Activated T-helper 1 cell treated with anti-CD3 and anti-CD28 coated beads, Interleukin-2, amount 50 U/mL, for 16 hours (primary cell): ENCODE measurements at places on chromosomes 13 and 19.
A peak's percentile ranks its signal among the peaks of the same experiment; 100 is the strongest.

GRCh38 chr13:27000686-27001085 lies 170.9 kb downstream of the USP12 start:
- DNase-seq, result no peak

- DNase-seq, result no peak
Observed at GRCh38 chr19:3818466-3818865, 32.3 kb upstream of the MATK start.

DNA sequence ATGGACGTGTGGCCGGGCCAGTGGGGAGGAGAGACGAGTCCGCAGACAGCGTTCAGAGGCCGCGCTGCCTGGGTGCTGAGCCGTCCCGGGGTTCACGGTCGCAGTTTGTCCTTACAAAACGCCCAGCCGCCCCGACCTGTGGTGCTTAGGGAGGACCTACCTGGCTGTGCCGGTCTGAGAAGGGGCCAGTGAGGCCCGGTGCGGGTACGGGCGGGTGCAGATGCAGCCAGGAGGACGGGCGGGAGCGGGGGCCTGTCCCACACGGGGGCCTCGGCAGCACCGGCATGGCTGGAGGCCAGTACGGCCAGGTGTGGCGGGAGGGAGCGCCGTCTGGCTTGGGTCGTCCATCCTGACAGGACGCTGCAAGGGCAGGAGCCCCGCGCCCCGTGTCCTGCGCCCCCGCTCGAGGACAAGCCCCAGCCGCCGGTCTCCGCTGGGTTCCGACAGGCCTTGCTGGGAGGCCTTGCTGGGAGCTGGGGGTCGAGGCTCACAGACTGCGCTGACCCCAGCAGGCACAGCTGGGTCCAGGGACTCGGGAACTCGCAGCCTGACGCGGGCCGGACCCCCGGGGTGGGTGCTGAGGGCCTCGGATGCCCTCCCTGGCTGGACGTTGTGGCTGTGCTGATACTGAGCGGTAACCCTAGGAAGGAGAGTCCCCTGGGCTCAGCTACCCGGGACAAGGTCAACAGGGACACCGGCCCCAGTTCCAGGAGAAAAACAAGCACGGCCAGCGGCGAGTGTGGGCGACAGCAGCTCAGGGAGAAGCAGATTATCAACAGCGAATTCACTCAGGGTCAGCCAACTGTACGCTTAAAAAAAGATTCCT lies 5.3 kb upstream of the PROZ start:
- DNase-seq, result no peak

DNA sequence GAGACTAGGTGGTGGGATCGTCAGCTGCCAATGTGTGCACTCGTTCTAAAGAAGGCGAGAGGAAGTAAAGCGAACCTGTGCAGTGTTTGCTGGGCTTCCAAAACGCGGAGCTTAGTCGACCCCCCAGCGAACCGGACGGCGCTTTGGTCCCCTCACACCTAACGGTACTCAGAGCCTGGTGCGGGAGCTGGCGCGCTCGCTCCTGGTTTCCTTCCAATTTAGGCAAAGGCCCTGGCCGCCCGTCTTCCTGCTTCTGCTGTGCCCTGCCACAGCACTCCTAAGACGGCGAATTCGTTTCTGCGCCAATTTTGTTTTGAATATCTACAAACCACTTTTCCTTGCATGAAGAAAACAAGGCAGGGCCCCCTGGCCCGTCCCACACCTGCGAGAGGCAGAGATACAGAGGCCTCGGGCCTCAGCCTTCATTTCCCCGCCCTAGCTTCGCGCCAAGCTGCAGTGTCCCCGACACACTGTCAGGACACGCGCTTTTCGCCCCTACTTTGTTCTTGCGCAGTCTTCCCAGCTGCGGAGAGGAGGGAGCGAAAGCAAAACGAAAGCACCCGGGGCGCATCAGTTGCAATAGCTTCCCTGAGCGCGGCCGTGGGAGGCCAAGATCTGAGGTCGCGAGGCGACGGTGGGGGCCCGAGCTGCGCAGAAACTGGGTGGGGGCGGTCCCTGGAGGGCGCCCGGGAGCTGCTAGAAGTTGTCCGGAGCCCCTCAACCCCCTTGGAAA lies 111.9 kb downstream of the KCNRG start:
- DNase-seq, result no peak

DNA sequence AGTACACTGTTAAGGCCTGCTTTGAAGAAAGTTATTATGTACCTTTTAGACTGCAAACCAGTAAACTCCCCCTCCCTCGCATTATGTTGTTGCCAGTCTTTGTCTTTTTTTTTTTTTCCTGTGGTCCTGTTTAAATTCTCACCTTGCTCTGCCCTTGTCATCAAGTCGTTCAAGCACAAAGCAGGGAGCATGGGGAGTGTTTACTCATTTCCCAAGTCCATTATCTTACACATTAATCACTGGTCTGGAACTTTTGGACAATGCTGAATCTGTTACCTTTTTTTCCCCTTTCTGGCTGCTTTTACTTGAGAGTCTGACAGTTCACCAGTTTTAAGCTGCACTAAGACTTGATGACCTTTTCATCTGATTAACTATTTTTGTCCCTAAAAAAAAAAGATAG lies 108.2 kb downstream of the DACH1 start:
- DNase-seq, result no peak

GRCh38 chr13:109131698-109132257 lies 502.4 kb downstream of the MYO16 start:
- no peak for DNase-seq

DNA sequence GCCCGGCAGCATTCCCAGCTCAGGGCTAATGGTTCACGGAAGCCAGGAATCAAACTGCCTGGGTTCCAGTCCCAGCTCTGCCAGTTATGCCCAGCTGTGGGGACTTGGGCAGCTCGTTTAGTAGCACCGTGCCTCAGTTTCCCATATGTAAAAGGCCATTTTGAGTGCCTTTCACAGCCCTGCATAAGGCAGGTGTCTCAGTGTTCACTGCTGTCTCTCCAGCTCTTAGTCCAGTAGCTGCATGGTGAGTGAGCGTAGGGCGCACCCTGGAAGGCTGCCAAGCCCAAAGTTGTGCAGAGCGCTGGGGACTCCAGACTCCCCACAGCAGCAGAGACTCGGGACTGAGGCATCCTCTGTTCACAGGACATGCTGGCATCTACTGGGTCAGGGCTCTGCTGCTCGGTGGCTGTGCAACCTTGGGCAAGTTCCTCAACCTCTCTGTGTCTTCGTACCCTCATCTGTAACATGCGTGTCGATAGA lies 5.5 kb downstream of the RPL28 start:
- no peak for DNase-seq

GRCh38 chr13:51067210-51067701 lies 43.8 kb downstream of the C13orf42 start:
- no peak for DNase-seq

- no peak for DNase-seq
Observed at GRCh38 chr13:43021926-43022670, 1.3 kb upstream of the DNAJC15 start.

- peak; percentile 74 for DNase-seq
Observed at GRCh38 chr13:114148521-114148855, 16.1 kb upstream of the RASA3 start.

DNA sequence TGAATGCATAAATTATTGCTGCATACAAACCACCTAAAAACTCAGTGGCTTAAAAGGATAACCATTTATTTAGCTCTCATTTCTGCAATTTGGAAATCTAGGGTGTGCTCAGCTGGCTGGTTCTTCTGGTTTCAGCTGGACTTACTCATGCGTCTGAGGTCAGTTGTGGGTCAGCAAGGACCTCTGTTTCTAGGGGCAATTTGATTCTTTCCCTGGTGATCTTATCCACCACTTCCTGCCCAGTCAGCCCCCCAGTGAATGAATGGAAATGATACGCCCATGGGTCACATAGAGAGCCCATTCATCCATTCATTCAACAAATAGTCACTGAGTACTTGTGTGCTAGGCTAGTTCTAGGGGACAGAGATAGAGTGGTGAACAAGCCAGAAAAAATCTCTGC lies 9.9 kb downstream of the FXYD5 start:
- DNase-seq, result no peak

GRCh38 chr13:22964245-22964966 lies 216.4 kb upstream of the SGCG start:
- no peak for DNase-seq
